NCI-H1105 treated with DMSO at 0.1 percent for 48 hours (cell line): ENCODE measurements at places on chromosomes 5 and 9.

GRCh38 chr5:82168294-82168693, 109.9 kb downstream of the RPS23 start:
- DNase-seq, result no peak

DNA sequence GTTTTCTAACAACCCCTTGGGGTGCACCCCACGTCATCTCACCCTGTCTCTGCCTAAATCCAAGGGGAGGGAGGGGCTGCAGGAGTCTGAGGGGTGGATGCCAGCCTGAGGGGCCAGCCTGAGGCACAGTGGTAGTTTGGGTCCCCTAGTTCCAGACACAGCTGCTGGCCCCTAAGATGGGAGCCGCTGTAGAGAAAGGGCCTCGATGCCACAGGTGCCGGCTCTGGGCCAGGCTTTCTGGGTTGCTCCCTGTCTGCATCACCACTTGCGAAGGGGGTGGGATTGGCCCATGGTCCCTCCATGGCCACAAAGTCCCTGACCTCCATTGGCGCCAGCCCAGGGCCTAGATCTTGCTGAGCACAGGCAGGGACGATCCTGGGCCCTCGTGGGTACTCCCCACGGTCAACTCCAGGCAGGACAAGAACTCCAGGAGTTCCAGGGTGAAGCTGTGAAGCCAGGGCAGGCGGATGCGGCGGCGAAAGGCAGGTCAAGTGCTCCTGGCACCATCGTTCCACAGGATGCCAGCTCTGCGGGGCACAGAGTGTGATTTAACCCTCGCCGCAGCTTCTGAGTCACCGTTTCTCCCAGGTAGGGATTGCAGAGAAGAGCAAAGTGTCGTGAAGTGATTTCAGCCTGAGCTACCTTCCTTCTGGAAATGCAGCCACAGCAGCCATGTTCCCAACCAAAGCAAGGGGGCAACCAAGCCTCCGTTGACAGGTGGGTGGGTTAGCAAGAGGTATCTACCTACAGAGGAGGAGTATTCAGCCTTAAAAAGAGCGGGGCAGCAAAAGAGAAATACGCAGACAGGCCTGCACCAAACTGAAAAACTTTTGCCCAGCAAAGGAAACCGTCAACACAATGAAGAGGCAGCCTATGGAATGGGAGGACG, 41.6 kb upstream of the EXOC3 start:
- DNase-seq, result no peak

- DNase-seq, result no peak
These were observed 239.3 kb upstream of the SGCD start for GRCh38 chr5:156087577-156088110.

GRCh38 chr9:123387686-123388085, 31.7 kb downstream of the CRB2 start:
- DNase-seq, result no peak

GRCh38 chr5:108634010-108634616, 113.6 kb upstream of the FER start:
- no peak for DNase-seq

GRCh38 chr5:77355080-77355479, 137.0 kb downstream of the WDR41 start:
- no peak for DNase-seq

GRCh38 chr5:73531356-73531755, 33.1 kb downstream of the BTF3 start:
- no peak for DNase-seq

DNA sequence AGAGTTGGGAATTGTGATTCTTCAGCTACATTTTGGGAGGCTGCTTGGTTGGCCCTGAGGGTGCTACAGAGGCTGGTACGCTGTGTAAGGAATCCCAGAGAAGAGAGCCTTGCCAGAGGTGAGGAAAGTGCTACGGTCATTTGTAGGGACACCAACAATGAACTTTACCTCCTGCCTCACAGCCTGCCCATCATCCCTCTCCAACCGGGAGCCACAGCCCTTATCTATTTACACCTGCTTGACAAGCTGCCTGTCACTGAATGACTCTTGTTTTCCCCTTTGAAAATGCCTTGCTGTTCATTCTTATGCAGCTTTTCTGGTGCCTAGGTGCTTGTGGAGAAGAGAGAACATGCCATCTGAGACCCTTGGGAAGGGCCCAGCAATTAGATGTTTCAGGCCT, 110.8 kb downstream of the PCSK1 start:
- DNase-seq, result no peak

DNA sequence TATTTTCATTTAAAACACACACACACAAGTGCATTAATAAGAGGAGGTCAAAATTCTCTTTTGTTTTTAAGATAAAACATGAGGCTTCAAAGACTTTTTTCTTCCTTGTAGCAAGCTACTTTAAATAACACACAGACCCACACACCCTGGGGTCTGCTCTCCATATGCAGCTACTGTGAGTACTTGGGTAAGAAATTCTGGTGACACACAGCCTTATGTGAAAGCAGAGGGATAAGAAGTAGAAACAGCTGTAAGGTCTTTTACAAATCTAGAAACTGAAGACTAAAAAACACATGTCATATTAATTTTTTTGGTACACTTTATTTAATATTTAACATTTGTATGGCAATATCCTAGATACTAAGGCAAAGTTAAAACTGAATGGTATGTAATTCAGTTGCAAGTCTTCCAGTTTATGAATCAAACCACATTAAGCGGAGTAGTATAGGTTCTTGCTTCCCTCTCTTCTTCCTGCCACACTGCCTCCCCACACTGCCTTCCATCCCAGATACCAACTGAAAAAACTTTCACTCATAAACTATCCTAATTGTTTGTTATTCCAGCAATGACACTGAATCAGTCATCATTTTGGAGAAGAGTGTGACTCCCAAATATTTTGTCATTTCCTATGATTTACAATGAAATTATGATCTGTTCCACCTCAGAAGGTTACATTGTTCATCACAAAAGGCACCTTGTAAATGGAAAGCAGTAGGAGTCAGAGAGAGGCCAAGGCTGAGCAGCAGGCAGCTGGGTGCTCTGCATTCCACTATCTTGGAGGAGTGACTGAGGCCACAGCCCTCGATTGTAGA, 92.0 kb downstream of the PLCXD3 start:
- DNase-seq, result no peak

DNA sequence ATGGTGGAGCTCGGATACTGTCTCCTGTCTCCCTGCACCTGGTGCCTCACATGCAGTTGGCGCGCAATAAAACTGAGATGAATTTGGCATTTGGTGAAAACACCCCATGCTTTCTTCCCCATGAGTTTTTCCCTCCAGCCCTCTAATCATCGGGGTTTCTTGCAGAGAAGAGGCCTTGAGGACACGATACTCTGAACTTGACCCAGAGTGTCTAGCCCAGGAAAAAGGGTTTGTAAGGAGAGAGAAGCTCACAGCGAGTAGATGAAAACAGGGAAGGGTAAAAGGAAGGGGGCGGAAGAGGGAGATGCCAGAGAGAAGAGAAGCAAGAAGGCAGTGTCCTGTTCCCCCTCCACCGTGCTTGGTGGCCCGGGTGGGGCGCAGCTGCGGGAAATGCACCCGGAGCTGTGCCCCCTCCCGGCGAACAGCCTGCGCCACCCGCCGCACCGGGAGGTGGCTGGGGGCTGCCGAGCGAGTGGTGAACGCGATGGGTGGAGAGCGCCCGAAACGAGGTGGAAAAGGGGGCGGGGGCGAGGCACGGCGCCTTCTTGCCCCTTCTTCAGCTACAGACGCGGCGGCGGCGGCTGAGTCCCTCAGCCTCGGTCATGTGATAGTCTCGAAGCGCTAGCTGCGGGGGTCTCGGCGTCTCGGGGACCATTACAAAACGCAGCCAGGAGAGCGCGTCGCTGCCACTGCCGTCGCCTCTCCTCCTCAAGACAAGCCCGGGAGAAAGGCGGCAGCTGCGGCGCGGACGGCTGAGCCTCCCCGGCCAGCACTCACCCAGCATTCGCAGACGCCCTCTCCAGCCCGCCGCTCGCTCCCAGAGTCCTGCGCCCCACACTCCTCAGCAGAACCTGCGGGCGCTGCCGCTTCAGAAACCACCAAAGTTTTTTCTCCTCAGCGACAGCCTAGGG, 1.1 kb upstream of the FOXB2 start:
- DNase-seq, result peak; percentile 41

DNA sequence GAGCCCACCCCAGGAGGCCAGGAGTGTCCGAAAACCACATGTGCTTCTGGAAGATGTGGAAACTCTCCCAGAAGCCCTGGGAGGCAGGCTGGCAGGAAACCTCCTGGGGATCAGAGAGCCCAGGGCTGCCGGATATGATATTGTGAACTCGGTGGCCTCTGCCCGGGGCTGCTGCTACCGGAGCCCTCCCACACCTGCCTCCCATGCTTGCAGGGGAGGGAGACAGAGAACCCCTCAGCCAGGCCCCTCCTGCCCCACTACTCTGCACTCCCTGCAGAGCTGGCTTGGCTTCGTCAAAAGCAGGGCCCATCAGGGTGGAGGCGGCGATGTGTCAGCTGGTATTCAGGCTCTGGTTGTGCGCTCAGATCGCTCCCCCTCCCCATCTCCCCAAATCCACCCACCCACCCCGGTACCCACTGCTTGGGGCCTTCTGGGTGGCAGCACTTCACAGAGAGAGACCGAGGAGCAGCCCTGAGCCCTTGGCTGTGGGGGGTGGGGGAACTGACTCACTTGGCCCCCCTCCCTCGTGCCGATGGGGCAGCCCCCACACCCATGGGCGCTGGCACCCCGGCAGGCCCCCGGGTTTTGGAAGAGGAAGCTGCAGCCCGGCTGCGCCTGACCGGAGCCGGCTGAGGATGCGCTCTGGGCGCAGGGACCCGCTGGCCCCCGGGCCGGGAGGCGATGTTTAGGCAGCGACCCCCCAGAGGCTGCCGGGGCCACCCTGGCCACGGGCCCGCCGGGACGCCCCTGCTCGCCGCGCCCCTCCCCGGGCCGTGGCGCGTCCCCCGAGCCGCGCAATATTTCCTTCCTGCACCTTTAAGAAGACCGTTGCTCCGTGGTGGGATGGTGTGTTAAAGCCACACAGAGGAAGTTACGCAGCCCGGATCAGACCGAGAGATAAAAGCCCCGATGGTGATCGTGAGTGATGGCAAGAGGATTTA, 786 bp upstream of the NTNG2 start:
- peak; percentile 13 for DNase-seq

- DNase-seq, result no peak
These were observed 105.5 kb downstream of the PDE6A start for GRCh38 chr5:149838881-149839739.

DNA sequence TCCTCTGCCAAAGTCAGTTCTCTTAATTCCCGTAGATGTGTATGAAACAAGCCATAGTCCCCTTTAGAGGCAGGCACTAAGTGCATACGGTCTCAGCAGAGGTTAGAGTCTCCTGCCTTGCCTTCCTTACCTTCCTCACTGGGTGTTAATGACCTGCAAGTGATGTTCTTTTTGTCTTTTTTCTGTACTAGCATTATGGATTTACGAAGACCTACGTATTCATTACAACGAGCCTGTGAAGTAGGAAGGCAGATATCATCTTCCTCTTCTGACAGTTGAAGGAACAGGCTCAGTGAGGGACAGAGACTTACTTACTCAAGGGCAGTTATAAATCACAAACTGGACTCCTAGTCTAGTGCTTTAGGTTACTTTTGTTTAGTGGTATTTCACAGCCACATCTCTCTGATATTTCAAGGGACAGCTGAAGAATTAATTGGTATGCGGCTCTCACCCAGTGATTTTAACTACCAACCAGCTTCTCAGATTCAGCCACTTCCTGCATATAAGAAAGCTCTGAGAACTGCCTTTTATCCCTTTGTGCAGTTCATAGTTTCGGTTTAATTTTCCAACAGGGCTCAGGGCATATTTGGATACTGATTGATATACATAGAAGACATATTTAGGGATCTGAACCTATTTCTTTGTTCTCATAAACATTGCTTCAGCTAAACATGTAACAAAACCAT, 85.1 kb upstream of the CKMT2 start:
- no peak for DNase-seq

- no peak for DNase-seq
These were observed 108.7 kb downstream of the CFAP90 start for GRCh38 chr5:7742241-7742656.

GRCh38 chr5:131384616-131385214, 120.9 kb downstream of the CDC42SE2 start:
- DNase-seq, result no peak

DNA sequence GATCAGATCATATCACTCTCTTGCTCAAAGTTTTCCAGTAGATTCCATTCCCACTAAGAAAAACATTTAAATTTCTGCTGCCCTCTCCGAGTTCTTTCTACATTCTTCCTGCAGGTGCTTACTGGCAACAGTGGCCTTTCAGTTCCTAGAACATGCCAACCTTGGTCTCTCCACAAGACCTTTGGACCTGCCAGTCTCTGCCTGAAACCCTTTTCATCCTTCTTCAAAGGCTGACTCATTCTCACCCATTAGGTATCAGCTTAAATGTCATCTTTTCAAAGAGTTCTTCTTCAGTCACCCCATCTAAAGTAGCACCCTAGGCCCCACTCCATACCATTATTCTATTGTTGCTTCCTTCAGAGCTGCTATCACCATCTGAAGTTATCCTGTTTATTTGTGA, 21.8 kb downstream of the PPIC start:
- DNase-seq, result no peak

DNA sequence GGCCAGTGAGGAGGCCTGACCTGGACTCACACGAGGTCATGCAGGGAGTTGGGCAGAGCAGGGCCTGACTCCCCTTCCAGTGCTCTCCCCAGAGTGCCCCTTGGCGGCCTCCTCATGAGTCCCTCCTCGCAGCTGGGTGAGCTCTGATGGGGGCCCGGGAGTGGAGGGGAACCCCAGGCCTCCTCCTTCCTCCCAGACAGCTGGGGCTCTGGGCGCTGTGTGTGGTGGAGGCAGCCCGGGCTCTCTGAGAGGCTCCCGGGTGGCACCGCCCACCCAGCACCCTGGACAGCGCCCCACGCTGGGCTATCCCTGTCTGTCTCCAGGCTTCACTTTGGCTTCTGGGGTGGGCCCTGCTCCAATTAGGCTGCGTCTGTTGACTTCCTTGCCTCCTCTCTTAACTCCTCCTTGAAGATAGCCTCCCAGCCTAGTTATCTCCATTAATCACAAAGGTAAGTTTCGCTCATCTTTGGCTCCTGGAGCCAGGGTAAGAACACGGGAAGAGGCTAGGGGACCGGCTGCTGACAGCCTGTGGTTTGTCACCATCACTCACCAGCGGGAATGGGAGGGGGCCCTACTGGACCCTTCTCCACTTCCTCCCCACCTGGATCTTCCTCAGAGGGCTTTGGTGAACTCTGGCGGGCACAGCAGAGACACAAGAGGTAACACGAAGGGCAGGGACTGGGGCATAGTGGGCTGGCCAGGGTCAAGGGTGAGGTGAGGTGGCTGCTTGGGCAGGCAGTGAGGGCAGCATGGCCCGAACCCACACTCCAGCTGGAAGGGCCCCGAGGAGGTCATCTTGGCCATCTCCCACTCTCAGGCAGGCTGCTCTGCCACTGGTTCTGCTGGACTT, 13.1 kb downstream of the PSD2 start:
- DNase-seq, result no peak

- DNase-seq, result no peak
These were observed 547 bp downstream of the CLTA start for GRCh38 chr9:36191290-36191645.

DNA sequence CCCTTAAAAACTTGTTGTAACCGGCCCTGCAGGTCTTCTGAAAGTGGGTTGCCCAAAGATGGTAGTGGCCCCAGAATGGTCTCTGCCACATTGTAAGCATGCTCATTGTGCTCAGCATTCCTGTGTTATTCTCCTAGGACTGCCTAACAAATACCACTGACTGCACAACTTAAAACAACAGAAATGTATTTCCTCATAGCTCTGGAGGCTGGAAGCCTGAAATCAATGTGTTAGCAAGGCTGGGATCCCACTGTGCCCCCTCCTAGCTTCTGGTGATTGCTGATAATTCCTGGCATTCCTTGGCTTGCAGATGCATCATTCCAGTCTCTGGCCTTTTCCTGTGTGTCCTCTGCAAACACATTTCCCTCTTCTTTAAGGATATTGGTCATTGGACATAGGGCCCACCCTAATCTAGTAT, 3.4 kb upstream of the GCNT4 start:
- no peak for DNase-seq
